ENCODE measurements at places on chromosomes 11 and 22.

GRCh38 chr11:96152623-96153022 lies 190.4 kb downstream of the MAML2 start:
- no peak for DNase-seq

- DNase-seq, result no peak
Measured at GRCh38 chr11:93020248-93021046, 51.0 kb downstream of the MTNR1B start.

DNA sequence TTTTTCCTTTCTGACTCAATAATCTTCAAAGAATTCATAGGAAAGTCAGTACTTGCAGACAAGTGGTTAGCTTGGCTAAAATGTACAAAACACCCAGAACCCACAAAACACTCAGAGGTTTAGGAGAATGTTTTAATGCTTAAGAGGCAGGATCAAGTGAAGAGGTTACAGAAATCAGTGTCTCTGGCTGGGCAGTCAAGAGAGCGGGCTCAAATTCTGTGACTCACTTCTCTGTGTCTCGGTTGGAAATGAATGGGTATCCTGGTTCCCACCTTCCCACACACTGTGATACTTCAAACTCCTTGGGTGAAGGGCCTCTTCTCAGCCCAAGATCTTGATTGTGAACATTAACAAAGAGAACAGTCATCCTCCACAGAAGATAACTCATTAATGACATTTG lies 3.8 kb downstream of the MPEG1 start:
- DNase-seq, result no peak

DNA sequence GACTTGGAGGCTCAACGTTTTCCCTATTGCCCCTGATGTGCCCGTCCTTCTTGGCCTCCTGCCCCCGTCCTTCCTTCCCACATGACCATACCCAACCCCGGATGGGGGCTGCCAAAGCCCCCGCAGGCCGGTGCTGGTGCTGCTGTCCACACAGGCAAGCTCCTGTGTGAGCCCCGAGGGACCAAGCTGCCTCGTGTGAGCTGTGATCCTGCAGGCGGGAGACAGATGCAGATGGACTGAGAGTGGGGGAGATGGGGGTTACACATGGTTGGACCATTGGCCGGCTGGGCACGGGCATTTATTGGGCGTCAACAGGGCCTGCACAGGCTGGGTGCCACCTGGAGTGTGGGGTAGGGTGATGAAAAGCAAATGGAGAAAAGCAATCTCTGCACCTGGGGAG lies 313.2 kb upstream of the B3GAT1 start:
- no peak for DNase-seq

DNA sequence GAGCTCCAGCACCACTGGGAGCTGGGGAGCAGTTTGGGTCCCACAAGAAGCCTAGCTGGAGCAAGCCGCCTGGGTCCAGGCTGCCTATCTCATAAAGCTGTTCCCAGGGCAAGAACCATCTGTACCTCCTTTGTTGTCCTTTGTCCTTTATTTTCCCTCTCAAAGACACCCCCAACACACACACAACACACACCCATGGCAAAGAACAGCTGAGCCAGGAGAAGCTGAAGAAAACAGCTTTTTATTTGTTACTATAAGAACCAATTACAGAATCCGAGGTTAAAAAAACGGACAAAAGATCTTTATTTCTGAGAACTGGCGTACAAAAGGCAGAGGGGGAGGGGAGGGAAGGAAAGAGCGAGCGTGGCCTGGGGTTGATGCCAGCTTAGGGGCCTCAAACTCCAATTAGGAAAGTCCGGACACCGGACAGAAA lies 1.7 kb upstream of the TUT1 start:
- DNase-seq, result no peak

DNA sequence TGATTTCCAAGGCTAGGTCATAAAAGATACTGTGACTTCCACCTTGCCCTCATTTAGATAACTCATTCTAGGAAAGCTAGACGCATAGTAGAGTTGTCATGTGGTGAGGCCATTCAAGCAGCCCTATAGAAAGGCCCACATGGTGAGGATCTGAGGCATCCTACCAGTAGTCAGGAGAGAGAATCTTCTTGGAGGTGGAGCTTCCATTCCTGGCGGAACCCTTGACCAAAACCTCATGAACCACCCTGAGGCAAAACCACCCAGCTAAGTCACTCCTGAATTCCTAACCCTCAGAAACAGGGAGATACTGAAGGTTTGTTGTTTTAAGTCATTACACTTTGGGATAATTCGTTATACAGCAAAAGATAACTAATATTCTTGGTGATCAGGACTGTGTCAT lies 2.9 kb upstream of the HDHD5 start:
- DNase-seq, result no peak

- no peak for DNase-seq
Measured at GRCh38 chr22:38305471-38306448, 11.5 kb downstream of the CSNK1E start.

Data from right atrium auricular region (tissue), 2 donors.